ENCODE measurements at places on chromosomes 6 and 20.

DNA sequence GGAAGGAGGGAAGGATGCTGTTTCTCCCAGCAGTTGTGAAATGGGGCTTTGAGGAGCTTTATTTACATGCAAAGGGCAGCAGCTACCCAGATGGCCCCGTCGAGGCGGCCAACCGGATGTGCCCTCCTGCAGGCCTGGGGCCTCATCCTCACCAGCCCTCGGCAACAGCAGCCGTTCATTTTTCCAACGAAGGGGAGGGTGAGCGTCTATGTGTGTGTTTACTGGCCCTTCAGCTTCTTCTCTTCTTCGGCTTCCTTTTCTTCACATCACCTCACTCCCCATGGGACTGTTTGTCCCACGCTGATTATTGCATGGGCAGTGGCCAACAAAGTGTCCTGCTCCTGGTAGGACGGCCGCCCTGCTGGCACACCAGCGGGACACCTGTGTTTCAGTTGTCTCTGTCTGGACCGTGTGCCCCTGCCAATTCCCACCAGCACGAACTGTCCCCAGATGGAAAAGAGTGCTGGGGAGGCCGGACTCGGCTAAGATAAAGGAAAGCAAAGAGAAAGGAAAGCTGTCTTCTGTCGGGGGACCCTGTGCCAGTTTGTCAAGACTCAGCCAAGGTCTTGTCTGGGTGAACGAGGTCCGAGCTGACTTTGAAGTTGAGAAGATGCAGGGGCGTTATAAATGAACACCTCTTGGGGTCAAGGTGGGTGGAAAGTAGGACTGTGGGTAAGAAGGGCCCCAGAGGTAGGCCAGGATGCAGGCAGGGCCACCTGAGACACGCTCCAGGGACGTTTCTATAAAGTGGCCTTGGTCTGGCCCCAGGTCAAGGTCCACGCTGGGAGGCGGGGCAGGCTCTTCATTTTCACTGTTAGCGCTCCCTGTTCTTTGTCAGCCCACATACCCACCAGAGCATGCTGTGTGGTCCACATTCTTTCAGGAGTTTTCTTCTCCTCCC is 57.0 kb downstream of the FAM50B start:
- no peak for DNase-seq

DNA sequence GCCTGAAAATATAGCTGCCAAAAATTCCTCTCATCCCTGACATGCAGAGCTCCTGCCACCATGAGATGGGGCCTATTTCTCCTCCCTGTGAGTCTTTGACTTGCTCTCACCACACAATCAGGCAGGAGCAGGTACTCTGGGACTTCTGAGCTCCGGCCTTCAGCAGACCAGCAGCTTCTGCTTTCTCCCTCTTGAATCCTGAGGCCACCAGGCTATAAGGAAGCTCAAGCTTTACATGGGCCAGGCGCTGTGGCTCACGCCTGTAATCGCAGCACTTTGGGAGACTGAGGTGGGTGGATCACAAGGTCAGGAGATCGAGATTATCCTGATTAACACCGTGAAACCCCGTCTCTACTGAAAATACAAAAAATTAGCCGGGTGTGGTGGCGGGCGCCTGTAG is 238.7 kb upstream of the RREB1 start:
- DNase-seq, result no peak

- peak; percentile 33 for DNase-seq
These were observed 43.4 kb downstream of the RALY start for GRCh38 chr20:34037121-34037520.

DNA sequence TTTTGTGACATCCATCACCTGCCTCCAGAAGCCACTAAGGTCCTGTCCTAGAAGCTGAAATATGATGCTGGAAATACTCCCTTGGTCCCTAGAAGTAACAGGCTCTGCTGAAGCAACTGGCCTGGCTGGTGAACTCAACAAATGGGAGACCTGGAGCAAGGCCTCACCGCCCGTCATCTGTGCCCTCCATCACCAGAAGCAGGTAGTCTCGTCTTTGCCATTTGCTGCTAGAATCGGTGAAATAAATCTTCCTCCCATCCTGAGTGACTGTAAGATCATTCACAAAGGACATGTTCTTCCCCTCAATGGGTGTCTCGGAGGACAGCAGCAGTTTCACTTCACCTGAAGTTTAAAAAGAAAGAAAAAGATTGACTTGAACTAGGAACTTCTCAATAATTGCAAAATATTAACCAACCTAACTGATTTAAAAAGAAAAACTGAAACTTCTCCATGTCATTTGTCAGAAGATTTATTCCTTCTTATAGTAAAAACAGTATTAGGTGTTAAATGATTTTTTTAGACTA is 21.0 kb downstream of the CST7 start:
- DNase-seq, result no peak

GRCh38 chr20:23643659-23644058 is 5.9 kb upstream of the CST3 start:
- no peak for DNase-seq

DNA sequence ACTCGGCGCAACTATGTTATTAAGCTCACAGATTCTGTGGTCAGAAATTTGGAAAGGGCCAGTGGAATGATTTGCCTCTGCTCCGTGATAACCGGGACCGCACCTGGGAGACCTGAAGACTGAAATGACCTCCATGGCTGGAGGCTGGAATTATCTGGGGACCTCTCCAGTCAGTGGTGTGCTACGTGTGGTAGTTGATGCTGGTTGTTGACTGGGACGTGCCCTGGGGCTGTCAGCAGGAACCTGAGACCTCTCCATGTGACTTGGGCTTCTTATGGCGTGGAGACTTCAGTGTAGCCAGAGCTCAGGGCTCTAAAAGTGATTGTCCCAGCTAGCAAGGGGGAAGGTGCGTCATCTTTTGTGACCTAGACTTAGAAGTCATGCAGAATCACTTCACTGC is 50.3 kb downstream of the CHMP4B start:
- no peak for DNase-seq

DNA sequence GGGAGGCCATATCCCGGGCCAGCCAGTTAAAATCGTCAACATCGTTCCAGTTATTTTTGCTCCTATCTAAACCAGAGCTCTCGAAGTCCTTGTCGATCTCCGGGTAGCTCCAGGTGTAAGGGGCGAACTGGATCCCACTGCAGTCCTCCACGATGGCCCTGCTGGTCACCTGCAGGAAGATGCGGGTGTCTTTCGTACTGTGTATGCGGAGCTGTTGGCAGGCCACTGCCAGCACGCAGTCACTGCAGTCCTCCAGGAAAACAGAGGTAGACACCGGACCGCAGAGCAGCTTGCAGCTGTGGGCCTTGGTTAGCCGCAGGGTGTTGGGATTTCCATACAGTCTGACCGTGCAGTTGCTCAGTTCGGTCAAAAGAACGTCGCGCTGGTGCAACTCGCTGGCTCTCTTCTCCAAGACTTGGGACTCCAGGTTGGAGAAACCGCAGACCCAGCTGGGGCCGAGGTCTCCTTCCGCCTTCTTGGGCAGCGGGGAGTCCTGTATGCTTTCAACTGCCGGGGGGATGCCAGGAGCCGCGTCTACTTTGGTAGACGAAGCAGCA is 742 bp downstream of the TBCC start:
- DNase-seq, result no peak

- no peak for DNase-seq
These were observed 11.0 kb upstream of the BCAS4 start for GRCh38 chr20:50783903-50784302.

GRCh38 chr6:152112491-152113261 is 305.2 kb downstream of the ESR1 start:
- DNase-seq, result no peak

GRCh38 chr20:10185741-10186558 is 32.7 kb upstream of the SNAP25 start:
- no peak for DNase-seq

- DNase-seq, result no peak
These were observed 3.9 kb downstream of the NR2E1 start for GRCh38 chr6:108169464-108170331.

- no peak for DNase-seq
These were observed 13.9 kb downstream of the TNFAIP3 start for GRCh38 chr6:137880746-137881521.

DNA sequence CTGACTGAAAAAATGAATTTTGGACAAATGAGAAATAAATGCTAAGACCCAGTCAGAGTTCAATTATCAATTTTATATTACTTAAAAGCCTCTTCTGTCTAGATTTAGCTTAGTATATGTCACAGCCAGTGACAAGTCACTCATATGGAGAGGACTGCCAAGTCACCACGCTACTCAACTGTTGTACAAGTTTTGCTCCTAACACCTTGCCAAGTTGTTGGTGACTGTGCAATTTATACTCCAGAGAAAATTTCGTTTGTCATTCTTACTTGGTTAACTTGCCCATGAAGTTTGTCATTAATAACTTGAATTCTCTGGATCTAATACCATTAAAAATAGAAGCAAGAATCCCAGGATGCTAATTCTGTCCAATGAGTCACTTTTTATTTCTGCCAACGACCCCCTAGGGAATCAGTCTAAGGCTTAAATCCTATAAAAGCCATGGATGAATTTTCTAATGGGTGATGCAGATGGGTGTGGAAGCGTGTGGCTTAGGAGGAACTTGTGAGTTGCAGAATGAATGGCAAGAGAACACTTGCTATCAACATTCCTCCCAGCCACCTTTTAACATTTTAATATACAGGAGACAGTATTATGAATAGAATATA is 30.4 kb upstream of the FBXO30 start:
- no peak for DNase-seq

DNA sequence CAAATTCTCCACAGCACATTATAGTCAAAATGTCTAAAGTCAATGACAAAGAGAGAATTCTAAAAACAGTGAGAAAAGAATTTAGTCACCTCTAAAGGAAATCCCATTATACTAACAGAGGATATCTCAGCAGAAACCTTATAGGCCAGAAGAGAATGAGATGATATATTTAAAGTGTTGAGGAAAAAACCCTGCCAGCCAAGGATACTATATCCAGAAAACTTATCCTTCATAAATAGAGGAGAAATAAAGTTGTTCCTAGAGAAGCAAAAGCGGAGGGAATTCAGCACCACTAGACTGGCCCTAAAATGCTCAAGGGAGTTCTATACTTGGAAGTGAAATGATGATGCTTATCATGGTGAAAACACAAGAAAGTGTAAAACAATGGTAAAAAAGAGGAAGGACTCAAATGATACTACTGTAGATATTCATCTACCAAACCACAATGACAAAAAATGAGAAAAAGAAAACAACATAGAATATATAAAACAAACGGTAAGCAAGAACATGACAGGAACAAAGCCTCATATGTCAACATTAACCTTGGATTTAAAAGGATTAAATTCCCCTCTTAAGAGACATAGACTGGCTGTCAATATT is 16.7 kb downstream of the GPRC6A start:
- DNase-seq, result no peak

DNA sequence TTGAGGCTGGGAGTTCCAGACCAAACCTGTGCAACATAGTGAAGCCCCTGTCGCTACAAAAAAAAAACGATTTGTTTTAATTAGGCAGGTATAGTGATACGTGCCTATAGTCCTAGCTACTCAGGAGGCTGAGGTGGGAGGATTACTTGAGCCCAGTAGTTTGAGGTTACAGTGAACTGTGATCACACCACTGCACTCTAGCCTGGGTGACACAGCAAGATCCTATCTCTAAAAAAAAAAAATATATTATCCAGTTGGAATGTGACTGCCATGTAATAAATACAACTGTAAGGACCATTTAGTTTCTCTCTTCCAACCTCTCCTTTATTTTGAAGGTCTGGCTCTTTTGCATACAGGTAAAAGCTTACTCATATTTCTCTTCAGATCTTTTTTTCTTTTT is 571.5 kb downstream of the UTRN start:
- no peak for DNase-seq

GRCh38 chr20:34675993-34676641 is 775 bp downstream of the PIGU start:
- DNase-seq, result no peak

DNA sequence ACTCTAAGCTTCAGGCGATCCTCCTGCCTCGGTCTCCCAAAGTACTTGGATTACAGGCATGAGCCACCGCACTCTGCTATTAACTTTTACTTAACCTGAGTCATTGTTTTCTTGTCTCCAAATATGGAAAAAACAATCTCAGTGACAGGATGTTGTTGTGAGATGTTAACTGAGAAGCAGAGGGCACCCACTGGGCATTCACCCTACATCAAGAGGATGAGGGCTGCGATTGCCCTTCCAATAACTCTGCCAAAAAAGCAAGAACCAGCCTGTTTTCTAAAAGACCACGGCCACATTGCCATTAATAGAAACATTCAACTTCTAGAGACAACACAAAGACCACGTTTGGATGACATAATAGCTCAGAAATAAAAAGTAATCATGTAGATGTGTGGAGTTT is 107.6 kb upstream of the SGK1 start:
- DNase-seq, result no peak

GRCh38 chr6:56890683-56891429 is 64.1 kb upstream of the BEND6 start:
- no peak for DNase-seq

- no peak for DNase-seq
These were observed 238.0 kb upstream of the MAN1A1 start for GRCh38 chr6:119587537-119587936.

DNA sequence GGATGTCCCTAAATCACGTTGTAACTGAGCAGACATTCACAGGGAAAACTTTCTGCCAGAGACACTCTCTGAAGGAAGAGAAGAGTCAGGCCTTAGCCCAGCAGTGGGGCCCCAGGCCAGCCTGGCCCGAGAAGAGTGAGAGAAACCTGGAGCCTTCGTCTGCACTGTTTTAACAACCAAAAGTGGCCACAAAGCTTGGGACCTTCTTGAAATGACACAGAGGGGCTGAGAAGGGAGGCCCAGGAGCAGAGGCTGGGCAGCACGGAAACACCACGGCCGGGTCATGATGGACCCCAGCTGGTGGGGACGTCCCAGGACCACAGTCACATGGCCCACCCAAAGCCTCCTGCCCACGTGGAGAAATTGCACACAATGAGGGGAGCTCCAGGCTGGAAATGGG is 126.8 kb upstream of the THBS2 start:
- DNase-seq, result no peak

GRCh38 chr6:64497634-64498033 is 862.0 kb downstream of the PHF3 start:
- DNase-seq, result no peak

DNA sequence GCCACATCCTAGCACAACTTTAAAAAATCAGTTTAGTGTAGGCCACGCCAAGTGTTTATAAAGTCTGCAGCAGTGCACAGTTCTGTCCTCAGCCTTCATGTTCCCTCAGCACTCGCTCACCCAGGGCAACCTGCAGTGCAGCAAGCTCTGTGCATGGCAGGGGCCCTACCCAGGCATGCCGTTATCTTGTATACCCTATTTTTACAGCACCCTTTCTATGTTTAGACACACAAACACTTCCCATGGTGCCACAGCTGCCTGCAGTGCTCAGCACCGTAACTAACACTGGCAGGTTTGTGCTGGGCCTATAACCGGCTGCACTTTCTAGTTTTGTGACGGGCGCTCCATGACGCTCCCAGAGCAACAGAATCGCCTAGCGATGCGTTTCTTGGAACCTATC is 43.8 kb downstream of the ZBTB46 start:
- DNase-seq, result no peak

GRCh38 chr6:52517502-52518278 is 59.2 kb downstream of the TRAM2 start:
- DNase-seq, result peak; percentile 7

- no peak for DNase-seq
These were observed 40.3 kb downstream of the RSPO4 start for GRCh38 chr20:961768-962167.

- no peak for DNase-seq
These were observed 168.9 kb downstream of the PDSS2 start for GRCh38 chr6:107290491-107290890.

All from stimulated activated CD8-positive, alpha-beta memory T cell treated with anti-CD3 and anti-CD28 coated beads, Interleukin-15, amount 100 ng/mL, for 4 hours (primary cell).